ENCODE measurements at places on chromosomes 12 and 14.
A peak's percentile ranks its signal among the peaks of the same experiment; 100 is the strongest.

DNA sequence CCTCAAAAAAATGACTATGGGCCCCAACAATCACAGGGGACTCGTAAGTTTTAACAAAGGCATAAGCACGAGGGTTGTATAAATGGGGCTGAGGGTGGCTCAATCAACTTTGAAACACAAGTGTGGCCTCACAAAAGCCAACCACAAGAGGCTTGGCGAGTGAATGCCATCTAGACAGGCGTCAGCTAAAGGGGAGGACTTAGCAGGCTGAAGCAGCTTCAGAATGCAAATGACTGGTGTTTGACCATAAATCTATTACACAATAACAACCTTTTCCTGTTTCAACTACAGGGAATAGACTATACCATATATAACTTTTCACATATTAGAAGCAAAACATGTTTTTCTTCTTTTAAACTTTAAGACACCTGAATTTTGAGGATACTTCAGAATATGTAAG is 777.9 kb downstream of the FSCB start:
- no peak for DNase-seq

DNA sequence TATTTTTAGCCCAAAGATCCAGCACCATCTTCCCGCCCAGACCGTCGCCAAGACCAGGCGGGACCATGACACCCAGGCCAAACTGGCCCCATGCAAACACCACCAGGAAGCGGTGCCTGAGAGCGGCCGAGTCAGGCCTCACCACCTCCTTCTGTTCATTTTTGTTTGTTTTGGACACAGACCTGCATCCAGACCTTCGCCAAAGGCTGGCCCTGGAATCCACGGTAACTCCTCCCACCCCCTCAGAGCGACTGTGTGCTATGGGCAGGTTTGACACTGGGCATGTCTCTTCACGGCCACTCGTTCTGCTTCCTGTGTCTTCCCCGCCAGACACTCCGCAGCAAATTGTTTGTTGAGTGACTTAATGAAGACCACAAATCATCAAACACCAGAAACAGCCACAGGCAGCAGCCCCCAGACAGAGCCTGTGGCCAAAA is 47.1 kb downstream of the NCOR2 start:
- no peak for DNase-seq

DNA sequence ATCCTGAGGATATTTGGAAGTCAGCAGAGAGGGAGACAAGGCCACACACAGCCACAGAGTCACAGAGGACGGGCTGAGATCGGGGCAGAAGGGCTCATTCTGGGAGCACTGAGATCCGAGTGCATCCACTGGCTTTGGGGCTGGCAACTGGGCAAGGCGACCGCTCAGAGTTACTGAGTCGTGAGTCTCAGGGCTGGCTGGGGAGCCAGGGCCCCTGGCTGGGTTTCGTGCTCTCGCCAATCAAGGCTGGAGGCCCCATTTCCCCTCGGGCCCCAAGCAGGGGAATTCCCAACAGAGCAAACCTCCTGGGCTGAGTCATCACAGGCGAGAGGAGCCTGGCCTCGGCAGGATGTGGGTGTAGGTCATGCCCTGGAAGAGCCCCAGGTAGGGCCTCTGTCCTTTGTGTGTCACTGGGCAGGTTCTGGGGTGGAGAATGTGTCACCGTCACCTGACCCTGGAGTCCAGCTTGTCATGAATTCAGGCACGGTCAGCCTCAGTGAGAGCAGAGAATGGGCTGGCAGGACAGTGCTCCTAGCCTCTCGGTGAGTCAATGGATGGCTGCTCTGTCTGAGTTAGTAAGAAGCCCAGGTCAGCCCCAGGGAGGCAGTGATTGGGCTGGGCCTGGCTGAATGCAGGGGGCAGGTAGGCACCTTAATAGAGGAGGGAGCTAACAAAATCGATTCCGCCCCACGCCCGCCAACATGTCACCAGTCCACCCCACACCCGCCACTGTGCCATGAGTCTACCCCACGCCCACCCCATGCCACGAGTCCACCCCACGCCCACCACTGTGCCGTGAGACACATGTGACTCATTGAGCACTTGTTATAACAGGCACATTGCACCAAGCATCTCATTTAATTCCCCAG is 16.9 kb downstream of the ASB2 start:
- DNase-seq, result peak; percentile 70

DNA sequence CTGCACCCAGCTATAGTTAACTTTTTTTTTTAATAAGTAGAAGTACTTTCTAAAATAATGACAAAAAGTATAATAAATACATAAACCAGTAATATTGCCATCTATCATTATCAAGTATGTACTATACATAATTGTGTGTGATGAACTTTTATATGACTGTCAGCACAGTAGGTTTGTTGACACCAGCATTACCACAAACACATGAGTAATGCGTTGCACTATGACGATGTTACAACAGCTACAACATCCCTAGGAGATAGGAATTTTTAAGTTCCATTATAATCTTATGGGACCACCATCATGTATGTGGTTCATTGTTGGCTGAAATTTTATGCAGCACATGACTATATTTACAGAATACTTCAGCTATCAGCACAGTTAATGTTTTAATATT is 62.9 kb upstream of the VSX2 start:
- DNase-seq, result no peak

DNA sequence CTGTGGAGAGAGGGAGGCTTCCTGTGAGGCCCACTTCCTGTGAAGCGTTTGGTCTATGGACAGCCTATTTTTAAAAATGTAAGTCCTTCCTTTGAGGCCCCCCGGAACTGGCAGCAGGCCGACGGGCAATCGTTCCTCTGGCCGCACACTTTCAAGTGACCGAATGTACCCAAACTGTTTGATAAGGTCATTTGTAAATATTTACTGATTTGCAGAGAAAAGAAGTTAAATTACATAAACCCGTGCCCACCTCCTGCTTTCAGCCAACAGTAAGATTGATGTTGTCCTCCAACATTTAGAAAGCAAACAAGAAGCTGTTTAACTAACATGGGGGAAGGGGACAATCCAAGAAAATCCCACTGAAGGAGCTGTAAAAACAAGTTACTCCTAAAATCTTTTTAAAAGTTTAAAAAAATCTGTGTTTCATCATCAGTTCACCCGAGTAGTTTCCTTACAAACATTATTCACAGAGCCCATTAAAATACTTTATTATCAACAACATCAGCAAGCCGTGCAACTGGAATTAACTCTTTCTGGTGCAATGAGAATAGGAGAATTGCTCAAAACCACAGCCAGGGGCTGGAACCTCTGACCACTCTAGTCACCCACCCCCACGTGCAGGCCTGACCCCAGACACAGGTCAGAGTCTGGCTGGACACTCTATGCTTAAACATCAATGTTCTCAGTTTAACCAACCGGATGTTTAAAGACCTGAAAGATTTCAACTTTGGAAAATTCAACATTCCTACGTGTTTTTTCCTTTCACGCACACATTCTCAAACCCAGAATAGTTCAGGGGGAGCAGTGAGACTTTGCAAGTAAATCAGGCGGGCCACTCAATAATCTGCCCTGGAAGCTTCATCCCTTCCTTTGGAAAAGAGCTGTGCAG is 65.3 kb downstream of the FOXN3 start:
- DNase-seq, result no peak

DNA sequence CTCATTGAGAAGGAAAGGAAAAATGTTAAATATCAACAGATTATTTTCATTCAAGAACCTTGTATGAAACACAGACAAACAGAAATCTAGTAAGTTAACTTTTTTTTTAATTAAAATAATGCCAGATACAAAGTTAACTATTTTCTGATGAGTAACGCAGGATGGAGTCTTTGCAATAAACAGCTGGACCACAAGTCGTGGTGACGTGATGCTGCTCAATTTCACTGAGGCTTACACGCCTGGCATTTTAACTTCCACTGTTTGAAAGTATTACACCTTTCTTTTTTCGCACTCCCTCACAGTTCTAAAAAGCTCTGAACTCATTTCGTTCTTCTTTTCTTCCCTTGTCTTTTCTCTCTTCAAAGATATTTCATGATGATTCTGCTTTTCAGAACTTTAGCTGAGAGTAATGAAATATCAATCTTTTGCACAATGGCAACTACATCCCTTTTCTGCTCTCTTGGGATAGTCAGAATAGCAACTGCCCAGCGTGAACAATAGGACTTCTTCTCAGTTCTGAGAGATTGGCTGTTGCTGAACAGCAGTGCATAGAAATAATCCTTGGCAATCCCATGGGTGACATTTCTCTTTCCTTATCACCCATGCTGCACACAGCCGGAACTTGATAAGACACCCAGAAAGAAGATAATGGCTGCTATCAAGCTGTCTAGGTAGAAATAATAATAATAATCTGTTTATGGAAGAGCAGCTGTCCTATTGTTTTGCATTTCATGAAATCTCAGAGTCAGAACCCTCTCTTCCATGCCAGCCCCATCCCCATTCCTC is 160.5 kb downstream of the BTG1 start:
- no peak for DNase-seq

GRCh38 chr12:55515696-55516095 is 23.5 kb downstream of the OR6C68 start:
- no peak for DNase-seq

GRCh38 chr12:32423559-32423958 is 24.2 kb downstream of the FGD4 start:
- no peak for DNase-seq

GRCh38 chr12:116135209-116135930 is 142.1 kb downstream of the MED13L start:
- DNase-seq, result no peak

DNA sequence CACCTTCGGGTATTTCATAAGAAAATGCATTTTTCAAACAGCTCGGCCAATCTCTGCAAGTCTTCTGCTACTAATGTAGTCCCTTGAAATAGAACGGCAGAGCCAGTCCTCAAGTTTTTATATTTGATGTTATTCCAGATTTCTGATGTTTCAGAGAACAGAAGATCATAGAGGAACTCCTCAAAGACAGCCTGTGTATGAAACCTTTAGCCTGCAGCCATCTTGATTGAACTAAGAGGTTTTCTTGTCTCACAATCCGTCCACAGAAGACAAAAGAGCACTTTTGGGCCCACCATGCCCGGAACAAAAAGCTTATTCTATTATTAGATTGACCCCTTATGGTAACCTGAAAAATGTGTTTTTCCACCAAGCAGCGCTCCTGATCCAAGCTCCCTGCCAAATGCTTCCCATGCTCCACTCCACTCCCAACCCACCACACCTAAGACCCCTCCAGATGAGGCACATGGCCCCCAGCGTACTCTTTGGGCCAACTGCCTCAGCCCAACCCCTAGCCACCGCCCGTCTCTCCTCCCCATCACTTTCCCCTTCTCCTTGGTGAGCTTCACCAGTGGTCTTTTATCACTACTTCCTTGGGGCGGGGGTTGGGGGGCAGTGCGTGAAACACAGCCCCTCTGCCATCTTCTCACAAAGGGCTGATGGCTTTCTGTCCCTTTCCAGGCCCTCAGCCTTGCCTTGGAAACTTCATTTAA is 175.8 kb downstream of the CALM1 start:
- no peak for DNase-seq

DNA sequence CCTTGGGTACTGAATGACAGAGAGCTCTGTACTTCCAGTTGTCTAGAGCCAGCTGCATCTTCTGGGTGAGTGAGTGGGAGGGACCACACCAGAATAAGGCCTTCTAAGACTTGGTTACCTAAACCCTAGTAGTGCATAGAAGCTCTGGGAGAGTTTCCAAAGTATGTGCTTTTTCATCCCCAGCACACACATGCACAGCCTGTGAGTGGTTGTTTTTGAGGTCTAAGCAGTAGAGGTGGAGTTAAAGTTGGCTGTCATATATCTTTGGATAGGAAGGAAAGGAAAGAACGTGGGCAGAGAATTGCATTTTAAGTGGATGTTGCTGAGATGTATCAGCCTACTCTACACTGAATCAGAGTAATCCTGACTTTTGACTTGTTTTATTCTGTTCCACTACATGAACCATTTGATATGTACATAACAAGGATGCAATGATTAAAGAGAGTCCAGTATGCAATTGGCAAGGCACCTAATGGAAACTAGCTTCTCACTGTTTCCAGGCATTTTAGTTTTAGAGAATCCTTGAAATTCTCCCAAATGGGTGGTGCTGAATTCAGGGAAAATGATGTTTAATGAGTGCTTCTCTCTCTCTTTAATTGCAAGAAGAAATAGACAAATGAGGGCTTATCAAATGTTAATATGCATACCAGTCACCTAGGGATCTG is 51.8 kb upstream of the PRICKLE1 start:
- no peak for DNase-seq

GRCh38 chr12:107284692-107285091 is 191.3 kb upstream of the CRY1 start:
- DNase-seq, result no peak

DNA sequence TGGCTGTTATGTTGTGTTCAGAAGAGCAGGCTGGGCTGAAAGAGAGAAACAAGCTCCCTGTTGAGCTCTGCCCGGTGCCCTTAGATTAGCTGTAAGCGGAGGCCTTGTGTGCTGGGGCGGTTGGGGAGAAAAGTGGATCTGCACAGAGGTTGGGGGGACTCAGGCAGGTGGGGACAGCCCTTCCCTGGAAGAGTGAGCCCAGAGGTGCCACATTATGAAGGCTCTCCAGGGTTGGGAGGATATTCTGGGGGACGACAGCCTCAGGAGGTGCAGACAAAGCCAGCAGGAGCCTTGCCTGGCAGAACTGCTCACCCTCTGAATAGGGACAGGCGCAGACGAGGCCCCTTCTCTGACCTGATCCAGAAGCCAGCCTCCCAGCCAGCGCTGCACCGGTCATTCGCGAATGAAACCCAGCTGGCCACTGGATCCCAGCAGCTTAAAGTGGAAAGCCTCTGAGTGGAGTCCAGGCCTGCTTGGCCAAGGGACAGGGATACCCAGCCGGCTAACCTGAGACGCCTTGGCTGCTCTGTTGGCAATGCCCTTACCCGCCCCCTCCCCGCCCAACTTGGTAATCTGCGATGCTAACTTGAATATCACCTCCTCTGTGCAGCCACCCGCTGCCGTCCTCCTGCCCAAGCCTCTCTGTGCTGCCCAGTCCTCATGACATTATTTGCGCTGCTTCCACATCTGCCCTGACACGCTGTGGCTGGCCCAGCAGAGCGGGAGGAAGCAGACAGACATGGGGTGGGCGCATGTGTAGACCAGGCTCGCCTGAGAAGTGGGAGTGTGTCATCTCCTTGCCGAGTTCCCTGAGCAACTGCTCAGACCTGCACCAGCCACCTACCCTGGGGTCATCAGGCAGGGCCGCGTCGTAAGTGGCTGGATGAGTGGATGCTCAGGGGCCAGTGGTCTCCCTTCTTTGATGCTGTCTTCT is 5.6 kb downstream of the HIP1R start:
- no peak for DNase-seq

- DNase-seq, result no peak
These were observed 11.6 kb downstream of the FGD6 start for GRCh38 chr12:95205685-95206084.

GRCh38 chr12:113346353-113346752 is 11.4 kb upstream of the SLC8B1 start:
- DNase-seq, result no peak

- DNase-seq, result peak; percentile 29
These were observed 51.2 kb downstream of the ACSS3 start for GRCh38 chr12:81128930-81129554.

DNA sequence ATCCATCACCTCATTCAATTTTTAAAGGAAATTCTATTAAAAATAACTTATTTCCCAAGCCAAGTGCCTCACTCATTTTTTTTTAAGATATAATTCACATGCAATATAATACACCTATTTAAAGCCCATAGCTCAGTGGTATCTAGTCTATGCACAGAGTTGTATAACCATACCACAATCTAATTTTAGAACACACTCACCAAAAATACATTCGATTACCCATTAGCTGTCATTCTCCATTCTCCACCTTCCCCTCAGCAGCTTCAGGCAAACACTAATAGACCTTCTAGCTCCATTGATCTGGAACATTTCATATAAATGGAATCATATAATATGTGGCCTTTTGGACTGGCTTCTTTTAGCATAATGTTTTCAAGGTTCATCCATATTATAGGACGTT is 49.5 kb downstream of the CLMN start:
- no peak for DNase-seq
